ENCODE measurements at places on chromosomes 4 and X. TPM values are rescaled to one million over a fixed set of nuclear protein-coding genes. Genes with fewer than 3 reads are reported as not detected.

DNA sequence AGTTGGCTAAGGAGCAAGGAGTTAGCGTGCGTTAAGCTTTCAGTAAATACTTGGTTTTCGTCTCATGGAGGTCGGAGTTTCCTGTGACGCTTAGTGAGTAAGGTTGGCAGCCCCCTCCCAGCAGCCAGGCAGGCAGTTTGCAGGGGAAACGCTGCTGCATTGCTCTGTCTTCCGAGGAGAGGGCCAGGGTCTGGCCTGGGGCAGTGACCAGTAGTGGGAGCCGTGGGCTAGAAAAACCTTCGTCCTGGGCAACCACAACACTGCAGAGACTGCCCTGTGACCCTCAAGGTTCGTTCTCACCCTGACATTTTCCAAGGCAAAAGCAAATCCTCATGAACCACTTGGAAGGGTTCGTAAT is 432 bp downstream of the TMEM175 start:
- peaks cover 5% of the 10 kb centered on the region for H3K36me3 ChIP-seq
- H3K27me3 ChIP-seq: no peaks in the 10 kb centered on the region
- DNase-seq: no peak
- H3K27ac ChIP-seq: peak overlapping the region; percentile 54
- peaks cover 74% of the 10 kb centered on the region for H3K4me1 ChIP-seq
- peak overlapping the region; percentile 99 for H3K4me3 ChIP-seq

DNA sequence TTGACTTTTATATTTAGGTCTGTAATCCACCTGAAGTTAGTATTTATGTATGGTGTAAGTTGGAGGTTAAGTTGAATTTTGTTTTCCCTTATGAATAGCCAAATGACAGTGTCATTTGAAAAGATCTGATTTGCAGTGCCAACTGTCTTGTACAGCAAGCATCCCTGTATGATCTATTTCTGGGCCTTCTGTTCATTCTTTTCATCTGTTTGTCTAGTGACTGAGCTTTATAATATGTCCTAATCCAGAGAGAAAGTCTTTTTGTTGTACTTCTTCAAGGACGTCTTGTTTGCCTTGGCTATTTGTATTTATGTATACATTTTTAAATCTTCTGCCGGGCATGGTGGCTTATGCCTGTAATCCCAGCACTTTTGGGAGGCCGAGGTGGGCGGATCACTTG is 39.6 kb downstream of the CDKL5 start:
- no peak for DNase-seq
- no peak overlapping the region for H3K27ac ChIP-seq
- H3K27me3 ChIP-seq: no peaks in the 10 kb centered on the region

GRCh38 chrX:11792461-11793421 is 34.7 kb downstream of the MSL3 start:
- peaks cover 17% of the 10 kb centered on the region for H3K4me1 ChIP-seq
- peak overlapping the region; percentile 44 for H3K27ac ChIP-seq
- no peaks in the 10 kb centered on the region for H3K27me3 ChIP-seq
- H3K36me3 ChIP-seq: no peaks in the 10 kb centered on the region
- peak; percentile 50 for DNase-seq

- H3K27ac ChIP-seq: no peak overlapping the region
- H3K27me3 ChIP-seq: no peaks in the 10 kb centered on the region
- DNase-seq: no peak
- H3K36me3 ChIP-seq: no peaks in the 10 kb centered on the region
- no peak overlapping the region for H3K4me3 ChIP-seq
- peaks cover 18% of the 10 kb centered on the region for H3K4me1 ChIP-seq
These were observed 2.5 kb upstream of the PPM1K start for GRCh38 chr4:88286897-88287296.

GRCh38 chr4:986879-987623 is at the start of gene IDUA:
Gene IDUA, plus strand, starts transcription at chr4:987044. Its CDS starts 41 bp downstream, at chr4:987085.
- peak; percentile 93 for DNase-seq
- no peaks in the 10 kb centered on the region for H3K27me3 ChIP-seq
- peaks cover 25% of the 10 kb centered on the region for H3K4me1 ChIP-seq
- no peaks in the 10 kb centered on the region for H3K36me3 ChIP-seq
- H3K4me3 ChIP-seq: peak within 1 kb of the TSS; percentile 83

GRCh38 chr4:151304755-151305154 is 20.6 kb downstream of the SH3D19 start:
- no peak for DNase-seq
- no peaks in the 10 kb centered on the region for H3K27me3 ChIP-seq
- no peak overlapping the region for H3K27ac ChIP-seq
- no peaks in the 10 kb centered on the region for H3K4me1 ChIP-seq
- no peaks in the 10 kb centered on the region for H3K36me3 ChIP-seq

DNA sequence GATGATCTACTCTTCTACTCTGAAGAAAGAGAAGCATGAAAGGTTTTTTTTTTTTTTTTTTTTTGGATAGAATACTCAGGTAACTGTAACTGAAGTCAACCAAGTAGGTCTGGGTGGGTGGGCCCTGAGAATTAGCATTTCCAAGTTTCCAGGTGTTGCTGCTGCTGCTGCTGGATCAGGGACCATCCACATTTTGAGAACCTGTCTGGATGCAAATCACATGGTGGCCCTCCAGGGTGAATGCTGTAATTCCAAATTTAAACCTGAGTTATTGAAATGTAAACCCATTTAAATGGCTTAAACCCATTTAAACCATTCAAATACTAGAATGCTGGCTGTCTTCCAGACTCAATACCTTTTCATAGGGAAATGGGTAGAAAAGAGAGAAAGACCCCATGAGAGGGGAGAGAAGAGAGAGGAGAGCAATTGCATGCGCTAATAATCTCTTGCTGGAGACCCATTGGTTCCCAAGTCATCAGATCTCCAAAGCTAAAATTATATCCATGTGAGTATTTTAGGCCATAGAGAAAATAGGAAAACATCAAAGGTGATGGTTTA is 17.6 kb downstream of the SUPT20HL1 start:
- H3K4me1 ChIP-seq: no peaks in the 10 kb centered on the region
- H3K4me3 ChIP-seq: no peak overlapping the region
- H3K27me3 ChIP-seq: no peaks in the 10 kb centered on the region
- DNase-seq: no peak

GRCh38 chrX:40854242-40854641 is 118.9 kb upstream of the MED14 start:
- no peaks in the 10 kb centered on the region for H3K27me3 ChIP-seq
- H3K36me3 ChIP-seq: no peaks in the 10 kb centered on the region
- H3K4me1 ChIP-seq: no peaks in the 10 kb centered on the region
- no peak for DNase-seq
- no peak overlapping the region for H3K27ac ChIP-seq

DNA sequence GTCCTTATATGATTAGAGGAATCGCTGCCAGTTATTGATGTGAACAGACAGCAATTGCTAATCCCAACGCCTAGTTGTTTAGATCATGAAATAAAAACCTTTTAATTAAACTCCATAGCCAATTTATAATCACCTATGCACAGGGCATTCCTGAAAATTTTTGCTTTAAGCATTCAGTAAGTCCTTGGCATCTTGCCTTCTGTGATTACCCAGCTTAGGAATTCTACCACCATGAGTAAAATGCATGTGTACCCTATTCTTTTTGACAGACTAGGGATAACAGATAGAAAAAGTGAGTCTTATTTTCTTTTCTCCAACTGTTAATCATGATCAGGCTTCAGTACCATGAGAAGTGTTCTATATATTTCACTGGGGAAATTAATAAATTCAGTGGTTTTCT is 995.3 kb upstream of the GRIA3 start:
- DNase-seq: no peak
- H3K4me3 ChIP-seq: no peak overlapping the region
- H3K36me3 ChIP-seq: no peaks in the 10 kb centered on the region
- no peak overlapping the region for H3K27ac ChIP-seq

DNA sequence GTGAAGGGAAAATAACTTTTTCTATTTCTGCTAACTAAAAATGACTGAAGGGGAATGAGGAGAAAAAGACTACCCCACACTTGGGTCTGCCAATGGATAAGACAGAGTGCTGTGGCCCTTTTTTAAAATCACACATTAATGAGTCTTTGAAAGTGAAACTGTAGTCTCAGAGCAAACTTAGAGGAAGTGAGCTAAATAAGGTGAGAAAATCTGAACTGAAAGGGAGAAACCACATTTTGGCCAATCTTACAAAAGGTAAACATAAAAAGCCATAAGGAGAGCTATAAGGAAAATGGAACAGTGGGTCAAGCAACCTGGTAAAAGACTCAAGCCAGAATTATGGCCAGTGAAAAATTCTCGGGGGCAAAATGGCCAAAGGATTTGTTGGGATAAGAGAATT is 755.1 kb upstream of the IGFBP7 start:
- H3K36me3 ChIP-seq: no peaks in the 10 kb centered on the region
- H3K4me1 ChIP-seq: no peaks in the 10 kb centered on the region
- no peak overlapping the region for H3K4me3 ChIP-seq

GRCh38 chrX:633043-633984 is 2.7 kb downstream of the SHOX start:
- H3K4me1 ChIP-seq: no peaks in the 10 kb centered on the region
- H3K4me3 ChIP-seq: no peak overlapping the region
- no peaks in the 10 kb centered on the region for H3K36me3 ChIP-seq

- no peaks in the 10 kb centered on the region for H3K27me3 ChIP-seq
- no peaks in the 10 kb centered on the region for H3K4me1 ChIP-seq
- no peak for DNase-seq
These were observed 160.3 kb downstream of the OR13H1 start for GRCh38 chrX:131704136-131704695.

- H3K27ac ChIP-seq: no peak overlapping the region
- H3K36me3 ChIP-seq: no peaks in the 10 kb centered on the region
- no peaks in the 10 kb centered on the region for H3K27me3 ChIP-seq
- no peaks in the 10 kb centered on the region for H3K4me1 ChIP-seq
- H3K4me3 ChIP-seq: no peak overlapping the region
- no peak for DNase-seq
These were observed 379.3 kb upstream of the TENM3 start for GRCh38 chr4:181863856-181864255.

- no peak overlapping the region for H3K4me3 ChIP-seq
- no peaks in the 10 kb centered on the region for H3K27me3 ChIP-seq
- no peak for DNase-seq
- H3K36me3 ChIP-seq: no peaks in the 10 kb centered on the region
These were observed 6.1 kb downstream of the ZMAT1 start for GRCh38 chrX:101925733-101926132.

DNA sequence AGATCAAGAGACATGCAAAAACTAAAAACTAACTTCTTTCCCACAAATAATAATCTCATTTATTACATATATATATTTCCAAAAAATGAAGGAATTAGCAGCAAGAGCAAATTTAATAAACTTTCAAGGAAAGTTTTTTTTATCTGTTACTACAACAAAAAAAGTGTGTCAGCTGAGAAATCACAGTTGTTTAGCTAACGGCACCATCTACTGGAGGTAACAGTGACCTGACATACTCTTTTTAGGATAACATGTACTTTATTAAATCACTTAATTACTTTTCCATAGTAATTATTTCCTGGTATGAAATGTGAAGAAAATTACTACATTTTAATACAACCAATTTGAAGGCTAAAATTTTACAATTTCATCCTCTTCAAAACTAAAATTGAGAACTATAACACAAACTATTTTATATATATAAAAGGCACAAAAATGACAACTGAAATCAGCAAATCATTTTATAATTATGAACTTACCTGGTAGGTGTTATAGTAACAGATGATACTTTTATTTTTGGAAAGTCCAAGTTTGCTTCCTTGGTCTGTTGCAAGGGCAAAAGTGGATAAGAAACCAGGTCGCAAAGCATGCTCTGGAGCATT is 9.1 kb downstream of the LAMTOR3 start:
- DNase-seq: peak; percentile 68
- H3K4me1 ChIP-seq: no peaks in the 10 kb centered on the region
- peaks cover 33% of the 10 kb centered on the region for H3K36me3 ChIP-seq
- H3K27me3 ChIP-seq: no peaks in the 10 kb centered on the region
- H3K27ac ChIP-seq: no peak overlapping the region
- no peak overlapping the region for H3K4me3 ChIP-seq

SASH3 gene
- polyA plus RNA-seq: 291 TPM

CENPE gene
- polyA plus RNA-seq: 0.15 TPM
